ENCODE measurements at places on chromosomes 3 and 15. TPM values are rescaled to one million over a fixed set of nuclear protein-coding genes. Genes with fewer than 3 reads are reported as not detected.
A peak's percentile ranks its signal among the peaks of the same experiment; 100 is the strongest.

- peaks cover 65% of the 10 kb centered on the region for H3K4me1 ChIP-seq
- no peak overlapping the region for H3K4me3 ChIP-seq
- no peaks in the 10 kb centered on the region for H3K27me3 ChIP-seq
- no peak overlapping the region for H3K27ac ChIP-seq
Observed at GRCh38 chr3:128056258-128056657, 4.0 kb downstream of the SEC61A1 start.

GRCh38 chr3:73828348-73828747 lies 203.6 kb upstream of the PDZRN3 start:
- no peak overlapping the region for H3K4me3 ChIP-seq
- no peak overlapping the region for H3K27ac ChIP-seq
- H3K36me3 ChIP-seq = no peaks in the 10 kb centered on the region

DNA sequence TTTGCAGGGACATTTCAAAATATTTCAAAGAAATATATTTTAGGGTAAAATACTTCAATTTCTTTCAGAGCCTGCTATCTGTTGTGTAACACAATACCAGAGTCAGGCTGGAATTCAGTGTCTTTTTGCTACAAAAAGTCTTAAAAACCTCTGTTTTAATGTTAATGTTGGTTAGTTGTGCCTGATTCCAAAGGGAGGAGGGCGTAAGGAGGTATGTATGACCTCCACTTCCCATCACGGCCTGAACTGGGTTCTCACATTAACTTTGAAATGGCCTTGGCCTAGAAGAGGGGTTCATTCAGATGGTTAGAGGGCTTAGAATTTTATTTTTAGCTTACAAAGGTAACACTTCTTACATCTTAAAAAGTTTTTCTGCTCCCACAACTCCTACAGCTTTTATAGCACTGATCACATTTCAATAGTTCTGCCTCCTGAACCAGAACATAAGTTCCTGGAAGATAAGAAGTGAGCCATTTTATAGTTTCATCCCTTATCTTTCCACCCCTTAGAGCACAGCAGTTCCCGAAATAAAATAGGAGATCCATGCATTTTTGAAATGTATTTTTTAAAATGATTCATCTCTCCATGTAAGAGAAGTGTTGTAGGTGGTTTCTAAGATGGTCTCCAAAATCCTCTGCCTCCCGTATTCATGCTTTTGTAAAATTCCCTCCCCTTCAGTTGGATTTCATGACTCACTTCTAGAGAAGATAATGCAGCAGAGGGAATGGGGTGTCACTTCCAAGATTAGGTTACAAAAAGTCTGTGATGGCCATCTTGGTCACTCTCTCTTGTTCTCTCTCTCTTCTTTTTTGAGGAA lies 543.1 kb upstream of the NECTIN3 start:
- H3K27ac ChIP-seq = no peak overlapping the region
- peaks cover 37% of the 10 kb centered on the region for H3K4me1 ChIP-seq
- H3K27me3 ChIP-seq = no peaks in the 10 kb centered on the region
- no peak overlapping the region for H3K4me3 ChIP-seq
- no peak for DNase-seq

GRCh38 chr3:150359381-150359780 lies 48.7 kb upstream of the TSC22D2 start:
- DNase-seq = no peak
- H3K36me3 ChIP-seq = no peaks in the 10 kb centered on the region
- no peak overlapping the region for H3K4me3 ChIP-seq
- H3K27ac ChIP-seq = peak overlapping the region; percentile 74
- H3K4me1 ChIP-seq = peaks cover 24% of the 10 kb centered on the region

DNA sequence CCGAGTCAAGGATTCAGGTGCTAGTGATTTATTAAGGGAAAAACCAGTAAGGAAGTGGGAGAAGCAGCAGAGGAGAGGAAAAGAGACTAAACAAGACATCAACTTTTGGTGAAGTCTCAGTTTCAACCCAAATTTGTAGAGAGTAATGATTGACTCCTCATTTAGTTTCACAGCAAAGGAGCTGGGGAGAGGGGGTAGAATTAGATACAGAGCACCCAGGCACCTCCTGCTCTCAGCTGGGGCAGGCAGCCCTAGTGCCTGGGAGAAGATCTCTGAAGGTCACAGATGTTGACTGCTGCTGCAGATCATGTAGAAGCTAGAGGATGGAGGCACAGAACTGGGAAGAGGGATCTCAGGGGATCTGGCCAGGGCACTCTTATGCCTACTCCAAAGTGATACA lies 29.1 kb downstream of the RPL39L start:
- H3K27ac ChIP-seq = no peak overlapping the region
- H3K4me1 ChIP-seq = peaks cover 32% of the 10 kb centered on the region
- H3K36me3 ChIP-seq = no peaks in the 10 kb centered on the region
- DNase-seq = no peak
- H3K4me3 ChIP-seq = no peak overlapping the region

DNA sequence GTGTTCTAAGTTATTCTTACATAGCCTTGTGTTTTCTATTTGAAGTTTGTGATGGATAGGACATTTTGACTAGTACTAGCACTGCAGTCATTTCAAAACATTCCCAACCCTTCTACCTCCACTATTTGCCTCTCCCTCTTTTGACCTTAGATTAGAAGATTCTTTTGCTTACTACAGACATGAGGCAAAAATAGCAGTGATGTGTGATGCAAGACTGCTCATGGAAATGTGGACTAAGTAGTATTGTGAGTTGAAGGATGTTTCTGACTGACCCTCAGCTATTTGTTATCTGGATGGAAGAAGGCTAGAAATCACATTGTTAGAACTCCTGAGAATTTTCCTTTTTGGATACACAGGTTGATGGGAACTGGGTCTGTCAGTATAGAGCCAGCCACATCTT lies 45.9 kb downstream of the ATP2C1 start:
- peaks cover 8% of the 10 kb centered on the region for H3K4me1 ChIP-seq
- H3K27me3 ChIP-seq = no peaks in the 10 kb centered on the region
- DNase-seq = no peak
- H3K4me3 ChIP-seq = no peak overlapping the region
- peaks cover 16% of the 10 kb centered on the region for H3K36me3 ChIP-seq
- no peak overlapping the region for H3K27ac ChIP-seq

- H3K36me3 ChIP-seq = peaks cover 2% of the 10 kb centered on the region
- H3K4me3 ChIP-seq = peak overlapping the region; percentile 88
- no peak for DNase-seq
- H3K27ac ChIP-seq = peak overlapping the region; percentile 96
Observed at GRCh38 chr15:50907601-50908208, 778 bp upstream of the AP4E1 start.

- H3K36me3 ChIP-seq = peaks cover 2% of the 10 kb centered on the region
- no peaks in the 10 kb centered on the region for H3K4me1 ChIP-seq
- H3K27ac ChIP-seq = no peak overlapping the region
- H3K27me3 ChIP-seq = peaks cover 7% of the 10 kb centered on the region
- DNase-seq = no peak
Observed at GRCh38 chr3:195574497-195575304, 9.0 kb downstream of the APOD start.

GRCh38 chr3:22372292-22373062 lies 621.5 kb upstream of the ZNF385D start:
- no peak overlapping the region for H3K27ac ChIP-seq
- H3K27me3 ChIP-seq = peaks cover 39% of the 10 kb centered on the region
- H3K4me1 ChIP-seq = peaks cover 29% of the 10 kb centered on the region
- H3K4me3 ChIP-seq = peak overlapping the region; percentile 54

GRCh38 chr15:86553108-86553507 lies 473.4 kb downstream of the AGBL1 start:
- H3K36me3 ChIP-seq = no peaks in the 10 kb centered on the region
- DNase-seq = no peak
- H3K27me3 ChIP-seq = no peaks in the 10 kb centered on the region

DNA sequence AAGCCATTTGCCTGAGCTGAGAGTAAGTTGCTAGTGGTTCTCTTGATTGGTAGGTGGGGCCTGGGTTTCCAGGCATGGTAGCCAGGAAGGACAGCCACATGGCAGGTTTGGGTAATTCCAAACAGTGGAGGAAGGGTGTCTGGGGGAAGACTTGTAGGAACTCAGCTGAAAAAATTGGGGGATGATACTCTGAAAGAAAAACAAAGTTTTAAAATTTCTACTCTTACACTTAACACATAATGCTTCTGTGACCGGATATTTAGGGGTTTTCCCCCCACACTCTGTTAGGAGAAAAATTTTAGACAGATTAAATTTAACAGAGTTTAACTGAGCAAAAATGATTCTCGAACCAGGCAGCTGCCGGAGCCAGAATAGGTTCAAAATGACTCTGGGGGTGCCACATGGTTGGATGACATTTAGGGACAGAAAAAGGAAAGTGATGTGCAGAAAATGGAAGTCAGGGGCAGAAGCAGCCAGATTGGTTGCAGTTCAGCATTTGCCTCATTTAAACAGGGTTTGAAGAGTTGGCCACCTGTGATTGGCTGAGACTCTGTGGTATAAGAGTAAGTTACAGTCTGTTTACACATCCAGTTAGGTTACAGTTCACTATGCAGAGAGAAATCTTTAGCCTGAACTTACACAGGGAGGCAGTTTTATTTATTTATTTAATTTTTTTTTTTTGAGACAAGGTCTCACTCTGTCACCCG lies 8.1 kb downstream of the B2M start:
- H3K4me3 ChIP-seq = no peak overlapping the region
- DNase-seq = no peak
- peak overlapping the region; percentile 62 for H3K27ac ChIP-seq
- H3K4me1 ChIP-seq = peaks cover 4% of the 10 kb centered on the region

DNA sequence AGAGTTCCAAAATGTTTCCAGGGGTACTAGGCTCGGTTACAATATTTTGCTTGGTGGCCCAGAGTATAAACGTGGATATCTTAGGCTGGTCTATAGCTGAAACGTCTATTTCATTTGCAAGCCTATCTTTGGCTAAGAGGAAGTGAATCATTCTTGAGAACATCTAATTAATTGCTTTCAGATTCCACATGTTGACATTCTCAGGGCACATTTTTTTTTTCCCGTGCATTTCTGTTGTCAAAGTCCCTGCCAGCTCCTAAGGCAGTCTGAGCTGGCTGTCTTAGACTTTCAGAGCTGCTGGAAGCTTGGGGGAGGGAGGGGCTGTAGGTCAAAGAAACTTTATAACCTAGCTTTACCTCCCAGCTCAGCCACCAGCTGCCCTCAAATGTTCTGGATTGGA lies 23.2 kb upstream of the LAMP3 start:
- peaks cover 12% of the 10 kb centered on the region for H3K4me1 ChIP-seq
- no peak overlapping the region for H3K4me3 ChIP-seq
- H3K27ac ChIP-seq = peak overlapping the region; percentile 51
- no peaks in the 10 kb centered on the region for H3K36me3 ChIP-seq
- DNase-seq = no peak

GRCh38 chr3:161295325-161295724 lies 74.2 kb downstream of the NMD3 start:
- no peak overlapping the region for H3K27ac ChIP-seq
- no peak overlapping the region for H3K4me3 ChIP-seq
- DNase-seq = no peak
- peaks cover 15% of the 10 kb centered on the region for H3K36me3 ChIP-seq

DNA sequence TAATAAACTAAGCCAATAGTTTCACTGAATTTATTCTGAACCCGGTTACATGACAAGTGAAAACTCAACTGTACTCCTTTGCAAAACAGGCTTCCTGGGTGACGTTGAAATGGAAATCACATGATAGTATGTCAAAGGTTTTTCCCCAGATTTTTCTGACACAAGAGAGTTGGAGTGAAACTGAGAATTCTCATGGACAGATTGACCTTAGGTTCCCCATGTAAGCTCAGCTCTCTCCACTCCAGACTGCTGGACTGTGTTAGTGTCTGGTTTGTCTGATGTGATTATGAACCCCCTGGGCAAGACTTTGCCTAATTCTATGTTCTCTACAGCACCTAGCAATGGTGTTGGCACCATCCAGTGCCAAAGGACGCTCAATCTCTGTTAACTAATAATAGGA lies 219.7 kb upstream of the COL8A1 start:
- H3K36me3 ChIP-seq = peaks cover 6% of the 10 kb centered on the region
- peaks cover 86% of the 10 kb centered on the region for H3K4me1 ChIP-seq
- no peak for DNase-seq
- H3K27ac ChIP-seq = peak overlapping the region; percentile 88
- no peak overlapping the region for H3K4me3 ChIP-seq

GRCh38 chr3:65833761-65834505 lies 204.8 kb downstream of the MAGI1 start:
- H3K27me3 ChIP-seq = no peaks in the 10 kb centered on the region
- DNase-seq = no peak
- peak overlapping the region; percentile 88 for H3K27ac ChIP-seq
- no peak overlapping the region for H3K4me3 ChIP-seq

- no peak overlapping the region for H3K4me3 ChIP-seq
- H3K4me1 ChIP-seq = no peaks in the 10 kb centered on the region
- H3K27me3 ChIP-seq = no peaks in the 10 kb centered on the region
- H3K36me3 ChIP-seq = no peaks in the 10 kb centered on the region
- H3K27ac ChIP-seq = no peak overlapping the region
Observed at GRCh38 chr3:144754076-144754783, 782.6 kb downstream of the DIPK2A start.

- H3K36me3 ChIP-seq = no peaks in the 10 kb centered on the region
- H3K4me1 ChIP-seq = no peaks in the 10 kb centered on the region
- no peak overlapping the region for H3K27ac ChIP-seq
- DNase-seq = no peak
- H3K27me3 ChIP-seq = no peaks in the 10 kb centered on the region
Observed at GRCh38 chr3:44436181-44436580, 41.3 kb downstream of the ZNF445 start.

DNA sequence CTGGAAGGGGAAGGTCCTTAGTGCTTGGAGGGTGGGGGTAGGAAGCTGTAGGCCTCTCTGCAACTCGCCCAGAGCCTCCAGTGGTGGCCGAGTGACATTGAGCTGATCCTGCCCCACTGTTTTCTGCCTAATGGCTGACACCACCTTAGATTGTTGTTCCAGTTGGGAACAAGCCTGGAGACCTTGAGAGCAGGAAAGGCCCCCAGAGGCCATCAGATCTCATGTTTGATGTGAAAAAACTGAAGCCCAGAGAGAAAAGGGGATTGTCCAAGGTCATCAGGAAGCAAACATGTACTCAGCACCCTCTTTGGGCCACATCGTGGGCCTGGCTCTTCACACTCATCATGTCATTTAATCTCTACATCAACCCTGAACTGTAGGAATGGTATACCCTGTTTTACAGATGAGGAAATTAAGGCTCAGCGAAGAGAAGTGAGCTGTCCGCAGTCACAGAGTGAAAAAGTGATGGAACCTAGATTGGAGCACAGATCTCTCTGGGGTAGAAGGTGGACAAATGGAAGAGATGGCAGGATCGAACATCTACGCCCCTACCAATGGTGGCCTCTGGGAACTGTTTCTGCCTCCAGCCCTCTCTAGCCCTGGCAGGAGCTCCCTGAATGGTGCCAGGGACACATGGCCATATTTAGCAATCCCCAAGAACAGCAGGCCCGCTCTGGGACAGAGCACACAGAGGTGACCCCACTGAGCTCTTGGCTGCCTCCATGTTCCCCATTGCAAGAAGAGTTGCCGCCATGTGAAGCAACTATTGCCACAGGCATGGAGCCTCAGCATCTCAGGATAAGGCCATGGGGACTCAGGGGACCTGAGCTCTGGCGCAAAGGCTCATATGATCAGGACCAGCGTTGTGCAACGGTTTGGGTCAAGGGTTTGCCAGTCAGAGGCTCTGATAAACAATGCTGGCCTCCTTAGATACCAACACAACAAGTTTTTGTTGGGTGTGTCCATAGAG lies 31.6 kb upstream of the TSEN2 start:
- no peak overlapping the region for H3K27ac ChIP-seq
- no peak overlapping the region for H3K4me3 ChIP-seq
- no peaks in the 10 kb centered on the region for H3K27me3 ChIP-seq
- DNase-seq = no peak

FAM3D gene
- not detected for total RNA-seq

SHISA5 gene
- 188 TPM for total RNA-seq

ACP3 gene
- total RNA-seq = not detected

PARP9 gene
- 16.5 TPM for total RNA-seq

UROC1 gene
- 0.15 TPM for total RNA-seq

EIF1B gene
- 36.5 TPM for total RNA-seq

BFSP2 gene
- total RNA-seq = not detected

ASB14 gene
- total RNA-seq = not detected

PPARG gene
- total RNA-seq = 3.3 TPM

TMOD2 gene
- 5.7 TPM for total RNA-seq
